ENCODE measurements at places on chromosomes 5 and 9.

- DNase-seq, result no peak
Measured at GRCh38 chr5:41878643-41879478, 8.6 kb upstream of the OXCT1 start.

DNA sequence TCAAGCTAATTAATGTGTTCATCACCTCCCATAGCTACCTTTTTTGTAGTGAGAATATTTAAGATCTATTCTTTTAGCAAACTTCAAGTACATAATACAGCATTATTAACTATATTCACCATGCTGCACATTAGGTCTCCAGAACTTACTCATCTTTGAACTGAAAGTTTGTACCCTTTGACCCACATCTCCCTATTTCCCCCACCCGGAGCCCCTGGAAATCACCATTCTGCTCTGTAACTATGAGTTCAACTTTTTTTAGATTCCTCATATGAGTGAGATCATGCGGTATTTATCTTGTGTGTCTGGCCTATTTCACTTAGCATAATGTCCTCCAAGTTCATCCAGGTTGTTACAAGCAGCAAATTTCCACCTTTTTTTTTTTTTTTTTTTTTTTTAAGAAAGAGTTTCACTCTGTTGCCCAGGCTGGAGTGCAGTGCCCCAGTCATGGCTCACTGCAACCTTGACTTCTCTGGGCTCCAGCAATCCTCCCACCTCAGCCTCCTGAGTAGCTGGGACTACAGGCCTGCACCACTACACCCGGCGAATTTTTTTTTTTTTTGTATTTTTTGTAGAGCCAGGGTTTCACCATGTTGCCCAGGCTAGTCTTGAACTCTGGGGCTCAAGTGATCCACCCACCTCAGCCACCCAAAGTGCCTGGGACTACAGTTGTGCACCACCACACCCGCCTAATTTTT is 100.4 kb upstream of the SAP30L start:
- no peak for DNase-seq

- DNase-seq, result no peak
Measured at GRCh38 chr9:132168347-132168746, 6.5 kb downstream of the NTNG2 start.

DNA sequence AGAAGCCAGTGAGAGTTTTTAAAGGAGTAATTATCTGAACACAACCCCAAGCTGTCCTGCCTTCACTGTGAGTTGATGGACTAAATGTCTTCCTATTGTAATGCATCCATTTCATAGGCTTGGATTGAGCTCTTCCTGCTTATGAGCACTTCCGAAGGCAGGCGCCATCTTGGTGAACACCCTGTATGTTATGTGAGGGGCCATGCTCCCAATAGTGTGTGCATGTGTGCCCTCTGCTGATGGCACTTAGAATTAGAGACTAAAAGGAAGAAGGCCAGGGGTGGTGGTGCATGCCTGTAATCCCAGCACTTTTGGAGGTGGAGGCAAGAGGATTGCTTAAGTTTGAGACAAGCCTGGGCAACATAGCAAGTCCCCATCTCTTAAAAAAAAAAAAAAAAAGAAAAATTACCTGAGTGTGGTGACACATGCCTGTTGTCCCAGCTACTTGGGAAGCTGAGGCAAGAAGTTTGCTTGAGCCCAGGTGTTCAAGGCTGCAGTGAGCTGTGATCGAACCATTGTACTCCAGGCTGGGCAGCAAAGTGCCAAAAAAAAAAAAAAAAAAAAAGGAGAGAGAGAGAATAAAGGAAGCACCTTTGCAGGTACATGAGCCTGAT is 65.0 kb downstream of the C9orf152 start:
- no peak for DNase-seq

DNA sequence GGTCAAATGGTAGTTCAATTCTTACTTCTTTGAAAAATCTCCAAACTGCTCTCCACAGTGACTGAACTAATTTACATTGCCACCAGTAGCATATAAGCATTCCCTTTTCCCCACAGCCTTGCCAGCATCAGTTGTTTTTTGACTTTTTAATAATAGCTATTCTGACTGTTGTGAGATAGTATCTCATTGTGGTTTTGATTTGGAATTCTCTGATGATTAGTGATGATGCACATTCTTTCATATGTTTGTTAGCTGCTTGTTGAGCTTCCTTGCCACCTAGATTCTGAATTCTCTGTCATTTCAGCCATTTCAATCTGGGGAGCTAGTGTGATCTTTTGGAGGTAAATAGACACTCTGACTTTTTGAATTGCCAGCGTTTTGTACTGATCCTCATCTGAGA is 24.0 kb downstream of the CDK20 start:
- no peak for DNase-seq

DNA sequence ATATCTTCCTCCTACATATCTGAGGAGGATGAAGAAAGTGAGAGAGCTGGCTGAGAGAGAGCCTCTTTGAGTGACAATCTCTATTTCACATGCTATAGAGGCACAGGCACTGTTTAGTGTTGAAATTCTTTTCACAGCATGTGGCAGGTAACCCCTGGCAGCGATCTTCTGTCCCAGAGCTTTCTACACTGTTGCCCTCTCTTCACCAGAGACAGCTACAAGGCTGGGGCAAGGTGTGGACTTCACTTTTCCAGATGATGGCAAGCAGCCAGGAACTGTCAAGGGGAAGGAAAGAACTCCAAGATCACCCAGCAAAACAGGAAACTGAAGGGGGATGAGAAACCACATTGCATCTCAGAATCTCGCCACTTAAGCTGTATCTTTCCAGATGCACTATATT is 205.2 kb downstream of the CAAP1 start:
- no peak for DNase-seq

DNA sequence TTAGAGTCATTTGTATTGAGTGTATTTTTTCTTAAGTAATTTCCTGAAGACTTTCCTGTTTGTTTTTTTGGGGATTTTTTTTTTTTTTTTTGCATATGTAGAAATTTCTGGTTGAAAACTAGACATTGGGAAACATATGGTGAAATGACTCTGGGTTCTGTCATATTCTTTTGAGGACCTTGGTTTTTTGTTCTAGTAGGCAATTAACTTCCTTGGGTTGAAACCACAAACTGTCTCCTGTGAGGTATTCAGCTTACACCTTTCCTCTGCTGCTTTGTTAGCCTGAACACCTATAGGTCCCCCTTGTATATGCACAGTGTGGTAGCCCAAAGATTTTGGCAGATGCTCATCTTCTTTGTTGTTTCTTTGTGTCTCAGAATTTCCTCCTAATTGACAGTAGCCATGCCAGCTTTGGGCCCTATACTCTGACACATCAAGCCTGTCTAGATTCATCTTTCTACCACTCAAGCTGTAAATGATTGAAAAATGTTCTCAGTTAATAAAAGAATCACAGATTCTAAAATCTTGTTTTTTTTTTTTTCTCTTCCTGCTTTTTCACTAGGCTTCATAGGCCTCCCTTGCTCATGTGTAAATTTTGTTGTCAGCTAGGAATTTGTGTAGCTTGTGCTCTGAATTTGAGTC is 140.6 kb downstream of the COMMD10 start:
- no peak for DNase-seq

DNA sequence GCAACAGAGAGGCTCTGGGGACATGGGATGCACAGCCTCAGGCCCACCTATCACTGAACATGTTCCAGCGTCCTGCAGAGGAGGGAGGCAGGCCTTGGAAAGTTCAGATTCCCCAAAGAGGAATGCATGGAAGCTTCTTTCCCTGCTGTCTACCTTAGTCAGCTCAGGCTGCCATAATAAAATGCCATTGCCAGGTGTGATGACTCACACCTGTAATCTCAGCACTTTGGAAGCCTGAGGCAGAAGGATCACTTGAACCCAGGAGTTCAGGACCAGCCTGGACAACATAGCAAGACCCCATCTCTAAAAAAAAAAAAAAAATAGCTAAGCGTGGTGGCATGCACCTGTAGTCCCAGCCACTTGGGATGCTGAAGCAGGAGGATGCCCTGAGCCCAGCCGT is 24.5 kb upstream of the TOR1B start:
- peak; percentile 63 for DNase-seq

GRCh38 chr5:73130811-73131210 is 10.4 kb downstream of the TMEM171 start:
- DNase-seq, result no peak

DNA sequence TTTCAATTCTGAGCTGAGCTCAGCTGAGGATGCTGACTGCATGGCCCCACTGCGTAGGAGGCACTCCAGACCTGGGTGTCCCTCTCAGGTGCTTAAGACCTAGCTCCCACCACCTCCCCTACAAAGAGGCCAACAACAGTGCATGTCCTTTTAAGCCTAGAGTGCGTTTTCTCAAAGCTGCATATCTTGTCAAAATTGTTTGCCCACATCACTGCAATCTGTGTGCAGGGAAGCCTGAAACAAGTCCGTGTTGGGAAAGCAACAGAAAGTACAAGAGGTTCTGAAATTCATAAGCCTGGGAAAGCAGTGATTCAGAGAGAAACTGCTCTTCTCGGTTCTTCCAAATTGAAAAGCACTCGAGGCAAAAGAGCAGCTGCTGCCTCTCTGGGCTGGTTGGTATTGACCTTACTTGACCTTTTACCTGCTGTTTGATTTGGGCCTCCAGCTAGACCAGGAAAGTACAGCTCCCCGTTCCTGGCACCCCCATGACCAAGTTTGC is 238.4 kb downstream of the NR2F1-AS1 start:
- DNase-seq, result no peak

- DNase-seq, result no peak
Measured at GRCh38 chr9:73714294-73714693, 562.6 kb downstream of the ANXA1 start.

Measured in PC-9 (cell line).